ENCODE measurements at places on chromosomes 5 and 9.

- no peak for DNase-seq
These were observed 49.3 kb upstream of the PPARGC1B start for GRCh38 chr5:149680810-149681221.

- DNase-seq = no peak
These were observed 79.8 kb upstream of the SPATA31D4 start for GRCh38 chr9:81848472-81848871.

GRCh38 chr5:156934450-156935211 lies 28.4 kb downstream of the TIMD4 start:
- no peak for DNase-seq

- peak; percentile 77 for DNase-seq
These were observed 20.8 kb downstream of the ENHO start for GRCh38 chr9:34501889-34502425.

DNA sequence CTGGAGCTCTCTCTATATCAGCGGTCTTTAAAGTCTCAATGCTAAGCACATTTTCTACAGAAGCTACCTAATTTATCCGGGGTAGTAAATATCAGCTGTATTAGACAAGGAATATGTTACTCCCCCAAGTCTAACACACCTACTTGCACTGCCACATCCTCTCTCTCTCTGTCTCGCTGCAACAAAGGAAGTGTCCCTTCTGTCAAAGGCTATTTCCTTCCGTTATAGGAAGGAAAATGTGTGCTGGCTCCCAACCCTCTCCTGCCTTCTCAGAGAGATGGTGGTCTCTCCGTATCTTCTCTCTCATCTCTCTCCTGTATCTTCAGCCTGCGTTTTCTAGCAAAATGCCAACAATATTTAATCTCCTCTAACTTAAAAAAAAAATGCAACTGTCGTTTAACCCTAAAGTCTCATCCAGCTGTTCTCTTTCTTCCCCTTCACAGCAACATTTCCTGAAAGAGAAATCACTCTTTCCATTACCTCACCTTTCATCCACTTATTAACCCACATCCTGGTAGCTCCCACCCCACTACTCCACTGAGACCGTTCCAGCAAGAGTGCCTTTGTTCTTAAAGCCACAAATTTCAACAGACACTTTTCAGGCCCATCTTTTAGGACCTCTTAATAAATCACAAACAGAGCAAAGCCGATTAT lies 2.3 kb downstream of the TTF1 start:
- DNase-seq = no peak

DNA sequence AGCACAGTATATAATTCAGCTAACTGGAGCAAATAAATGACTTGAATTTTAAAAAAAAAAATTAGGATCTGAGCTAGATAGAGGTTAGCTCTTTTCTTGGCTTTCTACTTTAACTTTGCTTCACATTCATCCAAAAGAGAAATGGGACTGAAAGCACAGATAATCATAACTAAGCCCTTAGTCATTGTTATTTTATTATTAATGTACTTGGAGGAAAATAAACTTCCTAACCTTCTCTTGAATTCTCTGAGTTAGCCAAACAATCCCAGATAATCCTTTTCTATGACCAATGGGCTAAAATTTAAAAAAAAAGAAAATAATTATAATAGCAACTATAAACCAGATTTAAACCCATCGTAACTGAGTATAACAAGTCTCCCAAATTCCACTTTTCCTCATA lies 57.6 kb upstream of the RASA1 start:
- DNase-seq = no peak

DNA sequence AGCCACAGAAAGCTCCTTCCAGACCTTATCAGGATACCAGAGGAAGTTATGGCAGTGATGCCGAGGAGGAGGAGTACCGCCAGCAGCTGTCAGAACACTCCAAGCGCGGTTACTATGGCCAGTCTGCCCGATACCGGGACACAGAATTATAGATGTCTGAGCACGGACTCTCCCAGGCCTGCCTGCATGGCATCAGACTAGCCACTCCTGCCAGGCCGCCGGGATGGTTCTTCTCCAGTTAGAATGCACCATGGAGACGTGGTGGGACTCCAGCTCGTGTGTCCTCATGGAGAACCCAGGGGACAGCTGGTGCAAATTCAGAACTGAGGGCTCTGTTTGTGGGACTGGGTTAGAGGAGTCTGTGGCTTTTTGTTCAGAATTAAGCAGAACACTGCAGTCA lies 70.8 kb upstream of the ENTREP1 start:
- DNase-seq = peak; percentile 27

GRCh38 chr5:136033848-136034247 lies 5.1 kb downstream of the TGFBI start:
- DNase-seq = no peak

DNA sequence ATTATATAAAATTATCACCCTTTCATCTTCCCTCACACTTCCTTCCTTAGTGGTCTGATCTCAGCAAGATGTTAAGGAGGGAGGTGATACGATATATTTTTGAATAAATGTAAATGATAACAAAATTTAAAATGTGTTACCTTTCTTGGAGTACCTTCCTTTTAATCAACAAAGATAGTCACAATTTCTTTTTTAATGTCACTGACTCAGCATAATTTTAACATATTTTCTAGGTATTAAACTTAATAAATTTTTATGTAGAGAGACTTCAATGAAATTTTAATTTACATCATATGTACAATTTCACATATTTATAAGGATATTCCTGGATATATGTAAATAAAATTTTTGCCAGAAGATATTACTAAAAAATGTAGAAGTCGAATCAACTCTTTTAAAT lies 125.0 kb upstream of the FBN2 start:
- DNase-seq = no peak

DNA sequence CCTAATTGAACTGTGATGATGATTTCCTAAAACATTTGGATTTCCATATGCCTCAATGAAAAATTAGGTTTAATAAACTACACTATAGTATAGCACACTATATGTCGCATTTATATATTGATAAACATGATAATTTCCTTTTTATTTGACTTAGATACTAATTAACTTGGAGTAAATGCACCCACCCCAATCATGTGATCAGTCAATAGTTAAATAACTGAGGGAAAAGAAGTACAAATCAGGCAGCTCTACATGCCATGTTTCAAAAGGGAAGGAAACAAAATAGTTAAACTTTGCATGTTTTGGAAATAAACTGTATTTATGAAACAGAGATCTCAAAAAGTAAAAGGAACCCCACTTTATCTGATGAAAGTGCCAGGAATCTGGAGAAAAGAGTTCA lies 18.0 kb upstream of the GNE start:
- DNase-seq = no peak

DNA sequence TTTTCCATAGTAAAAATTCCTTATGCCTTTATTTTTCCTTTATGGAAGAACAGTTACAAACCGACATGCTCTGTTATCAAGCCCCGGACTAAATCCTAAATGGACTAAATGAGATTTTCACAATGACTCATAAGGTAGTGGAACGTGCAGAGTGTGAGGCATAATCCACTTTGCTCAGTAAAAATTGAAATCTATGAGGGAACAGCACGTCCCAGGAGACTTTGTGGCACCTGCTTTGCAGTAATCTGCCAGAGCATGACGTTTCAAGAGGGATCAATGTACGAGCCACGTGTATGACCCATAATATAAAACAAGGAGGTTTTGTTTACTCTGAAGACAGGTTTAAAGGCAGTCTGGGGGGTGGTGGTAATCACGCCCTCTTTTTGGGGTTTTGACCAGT lies 83.8 kb upstream of the GNA14 start:
- DNase-seq = no peak

- no peak for DNase-seq
These were observed 193.5 kb downstream of the ACTL7B start for GRCh38 chr9:108662091-108662875.

GRCh38 chr9:18238254-18238653 lies 235.7 kb upstream of the ADAMTSL1 start:
- DNase-seq = no peak

DNA sequence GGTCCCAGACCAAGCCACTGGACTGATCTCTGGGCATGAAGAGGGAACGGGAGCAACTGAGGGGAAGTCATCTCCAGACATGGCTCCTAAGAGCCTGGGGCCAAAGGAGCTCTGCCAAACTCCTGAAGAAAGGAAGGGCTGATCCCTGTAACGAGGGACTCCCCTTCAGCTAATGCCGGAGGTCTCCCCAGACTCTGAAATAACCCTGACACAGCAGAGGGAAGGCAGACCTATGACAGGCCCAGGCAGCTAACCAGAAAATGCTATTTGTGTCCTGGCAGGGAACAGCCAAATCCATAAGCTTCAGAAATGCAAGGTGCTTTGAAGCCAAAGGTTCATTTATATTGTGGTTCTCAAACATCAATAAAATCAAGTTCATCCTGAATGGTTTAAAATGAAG lies 30.9 kb downstream of the APTX start:
- no peak for DNase-seq

GRCh38 chr9:71819115-71819739 lies 50.9 kb upstream of the CEMIP2 start:
- DNase-seq = no peak

DNA sequence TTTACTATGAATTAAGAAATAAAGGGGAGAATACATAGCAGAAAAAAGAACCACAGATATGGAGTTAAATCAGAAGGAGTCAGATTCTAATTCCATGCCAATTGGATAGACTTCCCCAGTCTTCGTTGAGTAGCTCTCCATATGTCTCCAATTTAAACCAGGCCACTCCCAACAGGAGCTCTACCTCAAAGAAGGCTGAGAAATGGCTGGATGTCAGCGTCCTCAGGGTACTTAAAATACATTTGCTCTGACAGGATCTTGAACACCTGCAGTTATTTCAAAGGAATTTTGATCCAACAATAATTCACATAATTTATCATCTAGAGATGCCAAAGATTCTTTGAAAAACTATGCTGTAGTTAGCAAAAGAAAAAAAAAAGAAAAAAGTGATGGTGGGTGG lies 133.9 kb upstream of the FBN2 start:
- DNase-seq = no peak

GRCh38 chr5:41161271-41161670 lies 52.1 kb downstream of the C6 start:
- DNase-seq = no peak

- no peak for DNase-seq
These were observed 203.7 kb downstream of the ROR2 start for GRCh38 chr9:91746357-91746756.

GRCh38 chr9:126857261-126857960 lies 3.0 kb upstream of the ZBTB34 start:
- no peak for DNase-seq

GRCh38 chr5:2387250-2387633 lies 364.2 kb downstream of the IRX2 start:
- DNase-seq = no peak

GRCh38 chr5:6885581-6885980 lies 172.3 kb downstream of the TENT4A start:
- no peak for DNase-seq

GRCh38 chr5:99614888-99615287 lies 686.1 kb upstream of the CHD1 start:
- DNase-seq = no peak

DNA sequence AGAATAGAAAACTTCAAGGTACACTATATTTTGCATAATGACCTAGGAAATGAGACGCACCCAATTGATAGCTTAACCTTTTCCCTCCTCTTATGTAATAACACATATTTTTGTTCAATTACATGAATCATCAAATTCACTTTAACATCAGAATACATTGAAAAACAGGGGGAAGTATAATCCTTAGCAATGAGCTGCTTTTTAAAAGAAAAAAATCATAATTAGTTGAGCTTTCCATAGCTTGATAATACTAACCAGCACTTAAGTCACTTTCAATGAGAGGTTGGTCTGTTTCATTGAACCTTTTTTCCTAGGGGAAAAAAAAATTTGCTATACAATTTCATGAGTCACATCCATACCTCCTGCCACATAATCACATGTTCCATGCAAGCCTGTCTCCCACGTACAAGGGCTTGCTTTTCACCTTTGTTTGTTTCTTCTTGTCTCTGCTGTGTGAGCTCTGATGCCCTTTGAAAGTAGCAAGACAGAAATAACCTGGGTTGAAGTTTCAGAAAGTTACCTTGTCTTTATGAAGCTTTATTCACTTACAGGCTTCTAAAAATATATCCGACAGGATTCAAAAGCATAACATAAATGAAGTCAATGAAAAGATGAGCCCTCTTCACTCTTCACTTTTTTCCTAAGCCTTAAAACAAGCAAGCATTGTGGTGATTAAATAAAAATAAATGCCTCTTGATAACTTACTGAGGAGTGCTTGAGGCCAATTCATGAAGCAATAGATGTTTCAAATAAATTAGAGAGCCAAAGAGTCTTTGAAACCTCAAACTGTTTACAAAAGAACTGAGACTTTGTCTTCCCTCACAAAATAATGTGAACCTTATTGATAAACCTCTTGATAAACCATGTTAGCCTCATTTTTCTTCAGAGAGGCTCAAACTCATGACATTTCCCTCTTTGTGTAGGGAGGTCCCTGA lies 108.5 kb downstream of the FEM1C start:
- no peak for DNase-seq

DNA sequence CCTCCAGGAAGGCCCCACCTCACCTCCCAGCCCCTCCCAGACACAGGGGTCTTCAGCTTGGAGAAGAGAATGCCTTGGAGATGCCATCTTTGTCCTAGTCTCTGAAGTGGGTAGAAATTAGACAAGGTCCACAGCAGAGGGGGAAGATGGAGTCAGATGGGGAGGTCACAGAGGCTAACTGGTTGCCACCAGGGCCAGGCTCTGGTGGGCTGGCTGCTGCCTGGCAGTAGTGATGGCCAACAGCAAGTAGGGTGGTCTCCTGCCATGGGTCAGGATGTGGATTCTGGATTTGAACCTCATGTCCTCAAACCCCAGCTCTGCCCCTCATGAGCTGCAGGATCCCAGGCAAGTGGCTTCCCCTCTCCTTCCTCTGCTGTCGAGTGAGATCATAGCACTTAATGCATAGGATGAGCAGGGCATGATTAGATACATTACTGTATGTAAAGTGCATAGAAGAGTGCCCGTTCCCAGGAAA lies 38.7 kb upstream of the NEK6 start:
- no peak for DNase-seq

DNA sequence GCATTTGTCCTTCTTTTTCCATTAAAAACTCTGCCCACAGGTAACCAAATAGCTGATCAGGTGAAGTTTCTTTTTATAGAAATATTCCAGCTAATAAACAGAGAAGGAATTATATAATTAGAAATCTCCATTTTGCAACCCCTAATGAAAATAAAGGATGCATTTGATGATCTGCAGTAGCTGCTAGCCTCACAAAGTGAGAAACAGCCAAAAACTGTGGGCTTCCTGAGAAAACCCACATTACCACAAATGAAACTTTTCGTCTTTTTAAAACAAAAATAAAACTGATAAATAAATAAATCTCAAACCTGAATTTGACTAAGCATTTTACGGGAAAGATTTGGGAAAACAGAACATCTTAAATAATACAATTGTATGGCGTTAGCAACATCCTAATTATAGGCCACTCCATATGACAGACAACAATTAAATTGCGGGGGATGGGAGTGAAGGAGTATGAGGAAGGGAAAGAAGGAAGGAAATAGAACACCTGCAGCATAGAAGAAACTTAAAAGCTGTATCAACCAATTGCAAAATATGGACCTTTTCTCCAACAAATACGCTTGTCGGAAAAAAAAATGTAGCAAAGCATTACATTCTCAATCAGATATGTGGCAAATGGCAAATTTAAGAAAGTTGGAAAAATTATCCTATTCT lies 283.0 kb upstream of the ITGA1 start:
- no peak for DNase-seq

All from caudate nucleus (tissue), 63 donors.